ENCODE measurements at places on chromosomes 7 and 10.

GRCh38 chr10:31999070-31999660 lies 57.1 kb downstream of the KIF5B start:
- DNase-seq, result no peak

- no peak for DNase-seq
These were observed 13.6 kb downstream of the TTYH3 start for GRCh38 chr7:2645274-2645868.

GRCh38 chr10:130023454-130024230 lies 59.6 kb upstream of the EBF3 start:
- no peak for DNase-seq

DNA sequence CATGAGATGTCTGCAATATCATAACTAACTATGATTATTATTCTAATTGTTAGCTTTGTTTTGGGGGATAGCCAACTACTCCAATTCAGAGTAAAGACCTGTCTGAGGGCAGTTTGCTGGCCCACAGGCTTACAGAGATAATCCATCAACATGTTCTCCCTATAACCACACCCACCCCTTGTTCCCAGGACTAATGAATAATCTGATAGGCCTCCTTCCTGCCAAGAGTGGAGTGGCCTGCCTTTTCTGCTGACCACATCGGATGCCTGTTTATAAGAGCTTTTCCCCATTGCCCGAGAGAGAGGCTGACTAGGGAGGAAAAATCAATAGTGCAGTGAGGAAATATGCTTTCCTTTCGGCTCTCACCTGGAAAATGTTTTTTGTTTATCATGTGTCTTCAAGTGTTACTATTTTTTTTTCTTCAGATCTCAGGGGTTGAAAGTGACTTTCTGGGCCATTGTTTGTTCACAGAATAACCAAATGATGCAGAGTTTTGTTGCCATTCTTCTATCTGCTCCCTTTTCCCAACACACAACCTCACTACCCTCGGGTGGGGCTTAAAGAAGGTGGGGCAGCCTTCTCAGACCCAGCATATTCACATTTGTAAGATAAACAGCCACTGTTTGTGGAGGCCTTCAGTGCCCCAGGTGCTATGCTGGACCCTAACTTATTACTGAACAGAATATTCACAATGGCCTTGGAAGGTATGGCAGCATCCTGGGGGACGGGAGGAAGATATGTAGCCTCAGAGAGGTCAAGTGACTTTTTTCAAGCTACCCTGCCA lies 38.4 kb downstream of the PLPP4 start:
- no peak for DNase-seq

DNA sequence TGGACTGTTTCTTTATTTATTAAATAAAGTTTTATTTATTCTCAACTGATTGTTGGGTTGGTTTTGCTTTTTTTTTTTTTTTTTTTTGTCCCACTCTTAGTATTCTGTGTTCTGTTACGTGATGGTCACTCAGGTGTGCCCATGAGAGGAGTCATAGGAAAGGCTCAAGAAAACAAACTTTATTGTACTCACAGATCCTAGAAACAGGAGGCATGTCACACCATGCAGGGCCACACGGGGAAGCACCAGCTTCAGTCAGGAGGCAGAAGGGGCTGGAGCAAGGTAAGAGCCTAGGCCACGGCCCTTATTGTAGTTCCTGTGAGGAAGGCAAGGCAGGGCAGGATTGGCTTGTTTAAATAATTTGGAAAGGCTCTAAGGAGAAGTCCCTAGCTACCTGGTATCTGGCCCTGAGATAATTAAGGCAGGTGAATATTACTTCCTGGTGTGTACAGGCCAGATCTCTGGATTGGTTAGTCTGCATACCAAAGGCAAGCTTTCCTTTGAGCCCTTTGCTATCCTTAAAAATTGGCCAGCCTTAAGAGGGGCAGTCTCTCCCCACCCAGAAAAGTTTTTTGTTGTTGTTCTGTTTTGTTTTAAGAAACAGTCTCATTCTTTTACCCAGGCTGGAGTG lies 8.3 kb downstream of the ATOH7 start:
- DNase-seq, result no peak

DNA sequence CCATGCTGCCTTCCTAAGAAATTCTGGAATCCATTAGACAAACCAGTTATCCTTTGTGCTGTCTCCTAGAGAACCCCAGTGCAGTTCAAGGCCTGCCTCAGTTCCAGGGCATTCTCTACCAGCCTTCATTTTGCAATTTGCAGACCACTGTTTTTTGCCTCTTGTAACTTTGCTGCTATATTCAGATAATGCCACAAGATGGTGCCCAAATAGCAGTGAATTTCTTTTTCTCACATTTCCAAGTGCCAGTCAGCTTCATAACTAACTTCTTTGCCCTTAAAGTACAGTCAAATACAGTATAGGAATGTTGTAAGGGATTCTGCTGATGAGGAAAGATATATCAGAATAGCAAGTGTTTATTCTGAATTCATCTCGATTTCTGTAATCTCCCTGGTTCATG lies 25.2 kb downstream of the LOXL4 start:
- no peak for DNase-seq

GRCh38 chr10:133346413-133346812 lies 760 bp upstream of the PRAP1 start:
- DNase-seq, result no peak

DNA sequence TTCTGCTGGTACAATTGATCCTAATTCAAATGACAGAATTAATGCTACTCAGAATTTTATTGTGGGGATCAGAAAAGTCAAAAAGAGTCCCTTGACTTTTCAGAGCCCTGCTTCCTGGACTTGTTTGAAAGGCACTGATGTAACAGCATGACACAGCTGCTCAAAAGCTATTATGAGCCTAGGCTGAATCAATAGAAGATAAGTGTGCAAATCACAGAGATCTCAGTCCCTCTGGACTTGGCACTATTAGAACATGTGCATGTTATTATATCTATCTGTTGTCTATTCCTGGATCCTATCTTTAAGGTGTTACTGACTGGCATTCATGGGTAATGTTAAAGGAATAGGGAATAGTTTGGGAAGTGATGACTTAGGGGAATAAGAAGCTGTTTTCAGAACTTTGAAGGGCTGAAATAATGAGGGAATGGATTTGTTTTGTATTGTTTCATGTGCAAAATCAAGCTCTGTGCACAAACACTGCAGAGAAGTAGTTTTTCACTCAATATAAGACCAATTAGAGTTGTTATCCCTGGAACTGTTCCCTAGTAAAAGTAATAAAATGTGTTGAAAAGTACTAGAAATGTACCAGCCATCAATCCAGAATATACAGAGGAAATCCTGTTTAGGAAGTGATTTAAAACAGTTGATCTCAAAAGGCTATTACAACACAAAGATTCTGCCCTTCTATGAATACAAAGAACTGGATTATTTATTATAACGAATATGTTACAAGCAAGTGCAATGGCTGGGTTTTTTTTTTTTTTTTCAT lies 814.9 kb upstream of the C7orf33 start:
- DNase-seq, result no peak

- DNase-seq, result no peak
These were observed 67.2 kb upstream of the POT1 start for GRCh38 chr7:124996778-124997177.

DNA sequence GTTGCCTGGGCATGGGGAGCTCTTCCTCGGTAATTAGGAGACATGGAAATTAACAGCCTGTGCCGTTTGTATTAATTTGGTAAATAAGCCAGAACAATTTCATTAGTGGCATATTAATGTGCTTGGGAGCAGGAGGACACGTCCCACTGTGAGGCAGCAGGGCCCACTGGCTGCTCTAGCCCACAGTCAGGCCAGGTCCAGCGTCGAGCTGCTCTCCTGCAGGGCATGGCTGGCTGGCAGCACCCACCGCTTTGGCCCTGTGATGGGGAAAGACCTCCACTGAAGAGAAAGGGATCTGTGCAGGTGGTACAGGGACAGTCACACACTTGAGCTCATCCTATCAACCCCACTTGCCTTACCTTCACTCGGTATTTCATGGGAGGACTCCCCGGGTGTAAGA lies 37.5 kb upstream of the LRRC4 start:
- no peak for DNase-seq

- no peak for DNase-seq
These were observed 194.8 kb upstream of the PTN start for GRCh38 chr7:137538361-137538762.

DNA sequence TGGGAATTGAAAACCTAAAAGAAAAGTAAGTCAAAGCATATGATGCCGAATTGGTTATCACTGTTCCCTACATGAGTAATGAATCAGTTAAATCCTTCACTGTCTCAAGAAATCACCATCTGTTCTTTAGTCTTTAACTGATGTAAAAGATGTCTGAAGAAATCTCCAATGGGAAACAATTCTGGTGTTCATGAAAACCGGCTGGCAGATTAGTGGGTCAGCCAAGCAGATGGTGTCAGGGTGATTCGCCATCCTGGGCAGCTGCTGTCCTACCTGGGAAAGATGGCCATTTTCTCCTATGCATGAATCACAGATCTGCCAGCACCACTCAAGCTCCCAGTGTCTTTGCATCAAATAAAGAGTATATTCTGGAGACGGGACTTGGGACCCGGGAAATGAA lies 925.2 kb upstream of the GHITM start:
- DNase-seq, result no peak

DNA sequence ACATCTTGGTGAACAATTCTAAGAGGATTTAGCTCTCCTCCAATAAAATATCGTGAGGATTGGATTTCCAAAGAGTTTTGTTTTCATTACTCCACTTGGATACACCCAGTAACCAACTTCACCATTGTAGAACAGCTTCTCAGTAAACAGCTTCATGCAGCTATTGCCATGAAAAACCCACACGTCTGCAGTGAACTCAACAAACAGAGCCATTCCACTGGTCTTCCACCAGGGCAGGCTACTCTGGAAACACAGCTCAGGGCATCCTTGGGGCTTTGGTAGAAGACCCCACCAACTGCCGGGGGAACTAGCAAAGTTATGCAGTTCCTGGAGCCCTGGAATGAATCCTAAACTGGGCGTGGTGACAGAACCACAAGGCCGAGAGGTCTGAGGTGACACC lies 77.4 kb downstream of the CALN1 start:
- no peak for DNase-seq

DNA sequence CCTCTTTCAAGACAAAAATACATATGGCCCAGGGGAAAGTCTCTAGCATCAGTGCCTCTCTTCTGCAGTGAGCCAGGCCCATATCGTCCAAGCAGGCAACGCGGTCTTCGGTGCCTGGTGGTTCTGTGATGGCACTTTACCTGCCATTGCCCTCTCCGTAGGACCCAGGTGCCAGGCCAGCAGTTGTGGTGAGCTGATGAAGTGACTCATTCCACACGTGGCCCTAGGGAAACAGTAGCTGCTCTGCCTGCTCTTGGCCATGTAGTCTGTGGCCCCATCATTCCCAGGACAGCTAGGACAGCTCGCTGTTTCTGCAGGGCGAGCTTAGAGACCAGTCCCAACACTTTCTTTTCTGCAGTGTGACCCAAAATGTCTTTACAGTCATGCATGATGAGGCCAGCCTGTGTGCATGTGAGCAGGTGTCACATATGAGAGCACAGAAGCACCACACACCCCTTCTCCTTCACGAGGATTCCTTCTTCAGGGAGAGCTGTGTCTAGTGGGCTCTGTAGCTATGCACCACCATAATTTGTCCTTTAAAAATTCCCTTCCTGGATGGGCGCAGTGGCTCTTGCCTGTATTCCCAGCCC lies 39.0 kb downstream of the SVIL start:
- no peak for DNase-seq

- no peak for DNase-seq
These were observed 35.5 kb downstream of the COA1 start for GRCh38 chr7:43693687-43694398.

Data from esophagus squamous epithelium (tissue), 5 donors.